ENCODE measurements at places on chromosomes 16 and 17. TPM values are rescaled to one million over a fixed set of nuclear protein-coding genes. Genes with fewer than 3 reads are reported as not detected.

- DNase-seq: no peak
Observed at GRCh38 chr17:63996430-63997182, 1.5 kb upstream of the PRR29 start.

BCL6B gene
- total RNA-seq: 8.1 TPM

HSD11B2 gene
- 0.20 TPM for total RNA-seq

- no peak for DNase-seq
Observed at GRCh38 chr17:21089145-21089544, 37.6 kb upstream of the DHRS7B start.

GRCh38 chr17:32807577-32807976 is 69.3 kb downstream of the MYO1D start:
- no peak for DNase-seq

DNA sequence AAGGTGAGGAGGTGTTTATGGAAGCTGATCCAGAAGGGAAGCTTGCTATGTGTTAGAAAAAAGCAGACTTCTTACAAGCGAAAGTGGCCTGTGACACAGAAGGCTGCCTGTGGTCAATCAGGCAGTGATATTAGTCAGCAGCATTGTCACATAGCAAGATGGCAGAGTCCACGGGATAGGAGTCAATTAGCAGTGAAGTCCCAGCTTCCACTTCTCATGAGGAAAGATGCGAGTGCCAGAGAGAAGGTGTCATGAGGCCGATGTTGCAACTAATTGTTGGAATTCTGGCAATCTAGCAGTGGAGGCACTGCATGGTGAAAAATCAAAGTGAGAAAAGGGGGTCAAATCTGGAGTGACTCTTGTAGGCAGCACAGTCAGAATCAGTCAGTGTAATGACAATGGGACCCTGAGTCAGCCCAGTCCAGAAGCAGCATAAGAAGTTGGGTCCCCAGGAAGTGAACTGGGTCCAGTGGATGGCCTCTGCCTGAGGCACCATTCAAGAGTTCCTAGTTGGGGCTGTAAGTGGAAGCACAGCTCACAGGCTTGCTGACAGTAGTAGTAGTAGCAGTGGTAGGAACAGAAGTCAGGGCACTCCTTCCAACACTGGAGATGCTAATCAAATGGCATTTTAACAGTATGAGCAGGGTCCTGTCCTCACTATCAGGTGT is 85.1 kb downstream of the TNFRSF13B start:
- no peak for DNase-seq

GRCh38 chr16:4693296-4693955 is at the start of gene NUDT16L1:
Gene NUDT16L1, plus strand, starts transcription at chr16:4693562. Its CDS starts 165 bp downstream, at chr16:4693727.
- peak; percentile 89 for DNase-seq

- DNase-seq: no peak
Observed at GRCh38 chr16:76946879-76947278, 244.1 kb upstream of the MON1B start.

DNA sequence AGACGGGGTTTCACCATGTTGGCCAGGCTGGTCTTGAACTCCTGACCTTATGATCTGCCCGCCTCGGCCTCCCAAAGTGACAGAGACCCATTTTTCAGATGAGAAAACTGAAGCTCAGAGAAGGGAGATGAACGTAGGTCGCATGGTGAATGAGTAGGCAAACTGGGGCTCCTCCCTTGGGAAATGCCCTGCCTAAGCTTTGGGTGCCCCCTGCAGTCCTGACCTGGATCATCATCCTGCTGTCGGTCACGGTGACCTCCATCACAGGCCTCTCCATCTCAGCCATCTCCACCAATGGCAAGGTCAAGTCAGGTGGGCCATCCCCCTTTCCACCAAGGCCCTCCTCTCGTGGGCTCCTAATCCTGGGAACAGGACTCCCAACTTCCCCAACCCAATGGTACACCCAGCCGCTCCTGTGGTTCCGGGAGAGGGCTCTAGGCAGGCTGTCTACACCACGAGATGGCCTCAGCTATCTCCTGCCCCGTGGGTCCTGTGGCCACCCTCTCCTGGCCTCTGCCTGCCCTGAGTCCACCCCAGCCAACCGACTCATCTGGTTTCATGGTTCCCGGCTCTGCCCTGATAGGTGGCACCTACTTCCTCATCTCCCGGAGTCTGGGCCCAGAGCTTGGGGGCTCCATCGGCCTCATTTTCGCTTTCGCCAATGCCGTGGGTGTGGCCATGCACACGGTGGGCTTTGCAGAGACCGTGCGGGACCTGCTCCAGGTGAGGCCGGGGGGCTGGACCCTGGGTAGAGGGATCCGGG is 4.7 kb downstream of the SLC12A3 start:
- no peak for DNase-seq

DNA sequence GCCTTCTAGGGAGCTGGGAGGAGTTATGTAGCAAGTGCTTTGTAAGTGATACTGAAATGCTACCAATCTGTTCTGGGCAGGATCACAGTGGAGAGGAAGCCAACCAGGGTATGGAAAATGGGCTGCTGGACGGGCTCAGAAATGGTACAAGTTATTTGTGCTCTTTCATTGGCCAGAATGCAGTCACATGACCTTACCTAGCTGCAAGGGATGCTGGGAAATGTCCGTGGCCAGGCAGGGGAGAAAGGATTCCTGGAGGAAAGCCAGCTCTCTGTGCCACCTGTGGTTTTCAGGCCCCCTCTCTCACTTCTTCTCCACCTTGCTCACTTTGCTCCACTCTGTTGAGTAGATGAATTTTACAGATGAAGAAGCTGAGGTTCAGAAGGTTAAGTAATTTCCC is 4.8 kb downstream of the EEF2K start:
- no peak for DNase-seq

DNA sequence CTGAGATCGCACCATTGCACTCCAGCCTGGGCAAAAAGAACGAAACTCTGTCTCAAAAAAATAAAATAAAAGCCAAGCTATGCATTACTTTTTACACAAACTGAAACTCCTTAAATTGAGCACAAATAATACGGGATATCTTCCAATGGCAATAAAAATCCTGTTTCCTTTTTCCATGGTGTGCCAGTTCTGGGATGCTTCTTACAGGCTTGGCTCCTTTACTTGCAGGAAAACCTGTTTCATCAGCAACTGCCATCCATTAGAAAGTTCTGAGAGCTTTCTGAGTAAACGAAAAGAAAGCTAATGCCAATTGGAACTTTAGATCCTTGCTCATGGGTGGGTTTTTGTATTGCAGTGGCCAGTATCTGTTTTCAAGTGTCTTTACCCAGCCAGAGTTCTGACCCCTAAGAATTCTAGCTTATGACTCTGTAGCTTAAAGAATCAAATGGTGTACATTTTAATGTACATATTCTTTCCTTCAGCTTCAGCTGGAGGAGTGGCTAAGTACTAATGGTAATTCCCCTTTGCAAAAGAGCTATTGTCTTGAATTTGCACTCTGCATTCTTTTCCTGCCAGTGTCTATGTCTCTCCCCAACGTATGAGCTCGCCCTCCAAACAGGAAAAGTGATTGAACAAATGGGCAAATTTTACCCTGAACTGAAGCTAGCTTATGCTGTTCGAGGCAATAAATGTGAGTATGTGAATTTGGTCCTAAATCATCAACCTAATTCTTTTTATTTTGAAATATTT is 21.5 kb upstream of the DDX19A start:
- DNase-seq: no peak

DNA sequence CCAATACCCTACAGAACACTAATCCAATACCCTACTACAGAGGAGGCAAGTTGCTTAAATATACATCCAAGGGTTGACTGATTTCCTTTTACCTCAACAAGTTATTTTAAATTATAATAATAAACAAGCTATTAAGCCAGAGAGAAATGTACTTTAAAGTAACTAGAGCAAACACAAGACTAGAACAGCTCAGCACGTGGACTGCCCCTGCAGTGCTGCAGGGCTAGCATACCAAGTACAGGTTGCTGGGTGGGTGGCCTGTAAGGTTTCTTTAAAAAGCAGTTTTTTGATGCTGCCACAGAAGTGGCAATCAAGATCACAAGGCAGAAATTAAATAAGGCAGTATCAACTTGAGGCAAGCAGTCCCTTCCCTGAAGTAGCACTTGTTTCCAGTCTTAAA is 63.5 kb downstream of the PARN start:
- DNase-seq: no peak

MYO15A gene
- total RNA-seq: 3.1 TPM

ETV4 gene
- 2.5 TPM for total RNA-seq

GRCh38 chr16:87964049-87964659 is 12.9 kb downstream of the BANP start:
- DNase-seq: no peak

DNA sequence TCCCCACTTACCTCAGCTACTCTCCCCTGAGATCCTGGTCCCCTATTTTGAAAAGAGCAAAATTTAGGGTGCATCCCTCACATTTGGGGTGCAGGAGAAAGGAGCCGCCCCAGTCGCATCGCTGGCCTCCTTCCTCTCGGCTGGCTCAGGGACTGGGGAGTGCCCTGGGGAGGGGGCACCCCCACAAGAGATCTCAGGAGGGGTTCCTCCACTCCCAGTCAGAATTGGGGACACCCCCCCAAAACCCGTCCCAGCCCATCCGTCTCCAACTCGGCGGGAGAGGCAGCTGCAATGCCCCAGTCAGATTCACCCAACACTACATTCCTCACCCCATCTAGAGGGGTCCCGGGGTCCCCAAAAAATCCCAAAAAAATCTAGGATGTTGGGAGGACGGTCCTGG is 3.5 kb upstream of the BCL6B start:
- no peak for DNase-seq

DNA sequence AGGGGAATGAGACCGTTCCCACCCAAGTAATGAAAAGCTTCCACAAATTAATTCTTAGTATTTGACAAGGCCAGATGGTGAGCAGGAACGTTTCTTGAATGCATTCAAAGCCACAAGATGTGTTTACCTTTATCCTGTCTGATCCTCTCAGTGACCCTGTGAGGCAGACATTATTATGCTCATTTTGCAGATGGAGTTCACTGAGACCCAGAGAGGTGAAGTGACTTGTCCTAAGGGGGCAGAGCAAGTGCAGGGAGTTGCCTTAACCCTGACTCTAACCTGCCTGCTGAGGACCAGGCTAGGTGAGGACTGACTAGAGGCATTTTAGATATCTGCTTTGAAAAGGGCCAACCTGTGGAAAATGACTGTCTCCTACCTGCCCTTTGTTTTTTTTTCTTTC is 156.7 kb downstream of the HAPSTR1 start:
- no peak for DNase-seq

KRTAP16-1 gene
- total RNA-seq: not detected

TP53TG3F gene
- total RNA-seq: not detected

DNA sequence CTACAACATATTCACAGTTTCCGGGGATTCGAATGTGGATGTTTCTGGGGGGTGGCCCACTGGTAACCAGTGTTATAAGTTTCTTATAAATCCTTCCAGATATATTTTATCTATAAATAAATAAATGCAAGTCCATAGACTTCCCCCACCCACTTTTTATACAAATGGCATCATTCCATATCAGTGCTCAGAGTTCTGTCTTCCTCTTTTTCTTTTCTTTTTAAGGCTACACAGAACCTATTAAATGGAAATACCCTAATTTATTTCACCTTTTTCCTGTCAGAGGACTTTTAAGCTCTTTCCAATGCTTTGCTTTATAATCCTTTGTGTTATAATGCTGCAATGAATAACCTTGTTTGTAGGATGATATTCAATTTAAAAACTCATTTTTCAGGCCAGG is 3.8 kb downstream of the LGALS9 start:
- DNase-seq: no peak

GRCh38 chr17:63675607-63676546 is 24.0 kb downstream of the LIMD2 start:
- peak; percentile 63 for DNase-seq

DNA sequence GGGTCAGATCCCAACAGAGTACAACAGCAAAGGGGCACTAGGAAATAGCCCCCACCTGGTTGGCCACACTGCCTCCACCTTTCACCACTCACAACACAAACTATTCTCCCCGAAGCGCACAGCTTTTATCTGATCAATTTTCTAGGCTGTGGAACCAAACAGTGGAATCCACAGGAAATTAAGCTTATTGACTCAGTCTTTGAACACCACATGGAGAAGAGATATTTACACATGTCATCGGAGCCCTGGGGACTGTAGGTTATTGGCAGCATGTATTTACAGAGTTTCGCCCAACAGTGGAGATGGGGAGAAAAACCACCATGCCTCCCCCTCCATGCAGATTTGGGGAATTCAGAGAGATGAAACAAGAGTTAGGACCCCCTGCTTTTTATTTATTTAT is 154.8 kb downstream of the XYLT1 start:
- no peak for DNase-seq
